Epithelial cell of alveolus of lung (primary cell): ENCODE measurements at places on chromosomes 4 and X. TPM values are rescaled to one million over a fixed set of nuclear protein-coding genes. Genes with fewer than 3 reads are reported as not detected.

The RCHY1 gene
- 8.9 and 16.7 TPM in 2 replicates for total RNA-seq

The NDST4 gene
- total RNA-seq: not detected in 2 replicates

The SHISA3 gene
- total RNA-seq: 4.3 and 46.2 TPM in 2 replicates

The OCRL gene
- 12.3 and 13.1 TPM in 2 replicates for total RNA-seq

The CXorf51A gene
- not detected in 2 replicates for total RNA-seq

The PNMA6A gene
- 0.65 and 0.80 TPM in 2 replicates for total RNA-seq

The SSX3 gene
- not detected in 2 replicates for total RNA-seq

The SPATA4 gene
- total RNA-seq: 0.13 TPM in 1 of 2 replicates, not detected in the other

The TMPRSS11F gene
- not detected in 2 replicates for total RNA-seq

The TAF9B gene
- total RNA-seq: 19.1 and 31.6 TPM in 2 replicates

The STAP1 gene
- not detected in 2 replicates for total RNA-seq

The GPR143 gene
- total RNA-seq: 3.6 TPM in 1 of 2 replicates, not detected in the other

The LRCH2 gene
- total RNA-seq: 6.5 and 21.7 TPM in 2 replicates

The NEIL3 gene
- 8.4 and 9.9 TPM in 2 replicates for total RNA-seq

The KLHL4 gene
- total RNA-seq: 0.56 and 5.9 TPM in 2 replicates

The TRIML2 gene
- not detected in 2 replicates for total RNA-seq

The SH3TC1 gene
- total RNA-seq: 2.2 and 13.4 TPM in 2 replicates

The MBNL3 gene
- 3.8 and 6.5 TPM in 2 replicates for total RNA-seq

The GAGE12C gene
- not detected in 2 replicates for total RNA-seq

The GPR82 gene
- not detected in 2 replicates for total RNA-seq

The PDLIM5 gene
- 31.1 and 82.9 TPM in 2 replicates for total RNA-seq

The CITED1 gene
- total RNA-seq: not detected in 2 replicates

The RELL1 gene
- total RNA-seq: 44.1 and 52.7 TPM in 2 replicates

The PABPC5 gene
- 1.2 and 5.9 TPM in 2 replicates for total RNA-seq

The MAGEA9B gene
- not detected in 2 replicates for total RNA-seq

The DSPP gene
- total RNA-seq: not detected in 2 replicates

The CXCL13 gene
- not detected in 2 replicates for total RNA-seq

The GSPT2 gene
- total RNA-seq: 6.2 and 10.2 TPM in 2 replicates

The EDNRA gene
- 14.9 and 42.8 TPM in 2 replicates for total RNA-seq

The MAGEC1 gene
- not detected in 2 replicates for total RNA-seq

The AMOT gene
- 1.9 and 6.9 TPM in 2 replicates for total RNA-seq

The SERPINA7 gene
- not detected in 2 replicates for total RNA-seq

The PDZD4 gene
- total RNA-seq: 0.39 and 0.48 TPM in 2 replicates

The TKTL1 gene
- total RNA-seq: not detected in 2 replicates

The SORBS2 gene
- 3.2 and 4.1 TPM in 2 replicates for total RNA-seq

The ETDB gene
- total RNA-seq: not detected in 2 replicates

The TMEM150C gene
- total RNA-seq: 0.78 and 5.0 TPM in 2 replicates

The CCKAR gene
- total RNA-seq: not detected in 2 replicates

The STK32B gene
- 0.52 and 1.4 TPM in 2 replicates for total RNA-seq

The CXCL1 gene
- total RNA-seq: 55.1 and 534 TPM in 2 replicates

The CTPS2 gene
- total RNA-seq: 6.0 and 10.0 TPM in 2 replicates

The DDX53 gene
- not detected in 2 replicates for total RNA-seq

The LAS1L gene
- 13.3 and 21.7 TPM in 2 replicates for total RNA-seq

The ADGRG2 gene
- under 0.01 and 0.48 TPM in 2 replicates for total RNA-seq

The TLR2 gene
- 0.08 and 3.2 TPM in 2 replicates for total RNA-seq

The SMAD1 gene
- total RNA-seq: 29.0 and 35.1 TPM in 2 replicates

The FAM184B gene
- total RNA-seq: not detected in 2 replicates

The ZDHHC15 gene
- total RNA-seq: 0.39 and 0.48 TPM in 2 replicates

The ZAR1 gene
- total RNA-seq: not detected in 2 replicates

The PDE6B gene
- under 0.01 and 1.8 TPM in 2 replicates for total RNA-seq

The DDX60 gene
- total RNA-seq: 10.4 and 11.9 TPM in 2 replicates

The CSAG1 gene
- not detected in 2 replicates for total RNA-seq

The MAGEB2 gene
- not detected in 2 replicates for total RNA-seq
